Upper lobe of right lung (tissue), 1 donor: ENCODE measurements at places on chromosomes 1 and 21. TPM values are rescaled to one million over a fixed set of nuclear protein-coding genes. Genes with fewer than 3 reads are reported as not detected.

Gene GCSAML
- 2.7 TPM for total RNA-seq

Gene TNFSF18
- not detected for total RNA-seq

Gene KCND3
- total RNA-seq, result 6.3 TPM

Gene TXNIP
- 945 TPM for total RNA-seq

Gene OXCT2
- total RNA-seq, result 0.43 TPM

Gene ST6GALNAC5
- 23.1 TPM for total RNA-seq

Gene LCE1E
- not detected for total RNA-seq

Gene SNX7
- 14.8 TPM for total RNA-seq

Gene FCRL2
- 0.20 TPM for total RNA-seq

Gene RCSD1
- total RNA-seq, result 14.8 TPM

Gene ZFP69
- total RNA-seq, result 2.8 TPM

Gene NBPF20
- total RNA-seq, result 2.7 TPM

Gene ITLN2
- total RNA-seq, result 44.1 TPM

Gene INTS3
- total RNA-seq, result 72.3 TPM

Gene KLHL12
- total RNA-seq, result 24.4 TPM

Gene CFAP107
- not detected for total RNA-seq

Gene PIK3C2B
- total RNA-seq, result 47.3 TPM

Gene RGS7
- not detected for total RNA-seq

Gene DENND2C
- 2.3 TPM for total RNA-seq

Gene SPATA46
- not detected for total RNA-seq

Gene CYP2J2
- total RNA-seq, result 1.4 TPM

Gene KCNA10
- not detected for total RNA-seq

Gene FALEC
- 1.0 TPM for total RNA-seq

Gene SLC44A5
- 0.55 TPM for total RNA-seq

Gene LPAR3
- total RNA-seq, result 3.6 TPM

Gene FAM20B
- 44.0 TPM for total RNA-seq

Gene GUCA2A
- total RNA-seq, result not detected

Gene MEAF6
- 64.5 TPM for total RNA-seq

Gene GABRD
- total RNA-seq, result 2.9 TPM

Gene ATP6V1G3
- not detected for total RNA-seq
